ENCODE measurements at places on chromosomes 12 and 14.

- no peak for DNase-seq
These were observed 87.4 kb downstream of the HECTD4 start for GRCh38 chr12:112294793-112295192.

- DNase-seq: no peak
These were observed 13.7 kb upstream of the TCTN1 start for GRCh38 chr12:110600254-110600653.

- no peak for DNase-seq
These were observed 367.2 kb downstream of the EMP1 start for GRCh38 chr12:13563743-13564125.

GRCh38 chr12:40622246-40622838, 69.9 kb upstream of the CNTN1 start:
- DNase-seq: no peak

DNA sequence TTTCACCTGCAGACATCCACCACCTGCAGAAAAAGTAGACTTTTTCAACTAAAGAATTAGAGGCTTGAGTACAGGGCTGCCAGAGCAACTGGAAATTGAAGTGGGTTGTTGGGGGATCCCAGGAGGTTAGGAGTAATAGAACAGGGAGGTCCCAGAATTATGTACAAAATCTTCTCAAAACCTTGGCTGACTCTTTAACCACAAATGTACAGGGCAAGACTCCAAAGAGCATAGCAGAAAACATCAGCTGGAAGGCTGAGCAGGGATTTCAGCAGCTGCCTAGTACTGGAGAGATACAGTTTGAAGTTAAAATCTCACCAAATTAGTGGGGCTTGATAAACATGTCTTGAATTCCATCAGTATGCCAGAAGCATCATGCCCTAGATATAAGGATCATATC, 191.6 kb downstream of the CRADD start:
- no peak for DNase-seq

DNA sequence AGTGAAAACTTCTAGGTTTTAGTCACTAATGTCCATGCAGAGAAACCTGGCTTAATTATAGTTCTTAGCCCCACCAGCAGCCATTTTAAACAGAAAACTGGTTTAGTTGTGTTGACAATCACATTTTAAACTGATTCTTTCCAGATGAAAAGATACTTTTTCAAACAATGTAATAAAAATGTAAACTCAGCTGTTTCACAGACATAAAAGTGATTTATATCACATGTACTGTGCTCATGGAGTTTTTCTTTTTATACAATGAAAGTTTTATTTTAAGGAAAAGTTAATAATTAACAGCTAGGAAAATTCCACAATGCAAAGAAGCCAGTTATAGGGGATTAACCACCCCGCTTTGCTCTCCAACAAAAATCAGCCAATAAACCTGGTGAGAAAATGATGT, 129.7 kb downstream of the PAX9 start:
- no peak for DNase-seq

DNA sequence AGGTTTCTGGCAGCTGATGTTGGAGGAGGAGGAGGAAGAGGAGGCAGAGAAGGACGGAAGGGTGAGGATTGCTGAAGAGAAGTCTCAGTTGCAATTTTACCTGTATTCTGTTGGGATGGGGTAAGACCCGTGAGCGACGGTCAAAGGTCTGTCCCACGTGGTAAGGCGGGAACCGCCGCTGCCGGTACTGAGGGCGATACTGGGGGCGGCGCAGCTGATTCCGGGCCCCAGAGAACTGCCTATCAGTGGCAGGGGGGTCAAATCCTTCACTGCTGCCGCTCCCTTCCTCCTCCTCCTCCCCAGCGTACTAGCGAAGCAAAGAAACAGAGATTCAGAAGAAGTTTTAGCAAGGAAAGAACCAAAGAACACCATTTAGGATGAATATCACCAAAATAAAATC, 13.3 kb downstream of the YBX3 start:
- DNase-seq: no peak

DNA sequence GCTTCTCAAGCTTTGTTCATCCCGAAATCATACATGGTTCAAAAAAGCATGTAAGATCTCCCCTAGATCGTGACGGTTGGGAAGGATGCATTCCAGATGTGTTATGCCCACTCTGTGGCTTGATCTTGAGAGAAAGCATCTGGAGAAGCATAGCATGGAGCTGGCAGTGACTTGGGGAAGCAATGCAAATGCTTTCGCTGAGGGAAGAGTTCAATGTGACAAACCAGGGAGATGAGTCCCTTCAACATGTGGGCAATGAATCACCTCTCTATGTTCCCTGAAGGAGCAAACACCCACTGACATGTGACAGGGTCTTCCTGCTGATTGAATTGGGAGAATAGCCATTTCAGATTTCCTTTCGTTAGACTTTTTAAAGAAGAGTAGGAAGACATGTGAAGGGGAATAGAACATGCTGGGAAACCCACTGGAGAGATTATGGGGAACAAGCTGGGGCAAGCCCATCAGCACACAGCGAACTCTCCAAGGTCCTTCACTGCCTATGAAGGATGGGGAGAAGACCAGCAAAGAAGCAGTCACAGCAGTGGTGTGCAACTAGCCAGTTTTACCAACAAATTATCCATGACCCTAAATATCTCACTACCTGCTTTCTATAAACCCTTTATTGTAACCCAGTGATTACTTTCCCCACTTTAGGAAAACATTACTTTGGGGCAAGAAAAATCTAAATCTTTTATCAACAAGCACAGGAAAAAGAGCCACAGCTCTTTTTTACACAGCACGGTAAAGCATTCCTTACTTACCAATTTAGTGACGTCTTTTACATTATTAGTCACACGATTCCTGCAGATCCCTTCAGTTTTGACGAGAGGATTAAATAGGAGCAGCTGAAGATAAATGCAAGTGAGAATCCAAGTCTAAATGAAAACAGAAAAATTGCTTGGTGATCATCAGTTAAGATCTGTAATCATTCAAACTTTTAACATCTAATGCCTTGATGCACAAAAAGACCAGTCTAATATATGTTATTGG, 35.0 kb downstream of the KITLG start:
- DNase-seq: no peak

- no peak for DNase-seq
These were observed 38.6 kb upstream of the MMP17 start for GRCh38 chr12:131789638-131790037.

DNA sequence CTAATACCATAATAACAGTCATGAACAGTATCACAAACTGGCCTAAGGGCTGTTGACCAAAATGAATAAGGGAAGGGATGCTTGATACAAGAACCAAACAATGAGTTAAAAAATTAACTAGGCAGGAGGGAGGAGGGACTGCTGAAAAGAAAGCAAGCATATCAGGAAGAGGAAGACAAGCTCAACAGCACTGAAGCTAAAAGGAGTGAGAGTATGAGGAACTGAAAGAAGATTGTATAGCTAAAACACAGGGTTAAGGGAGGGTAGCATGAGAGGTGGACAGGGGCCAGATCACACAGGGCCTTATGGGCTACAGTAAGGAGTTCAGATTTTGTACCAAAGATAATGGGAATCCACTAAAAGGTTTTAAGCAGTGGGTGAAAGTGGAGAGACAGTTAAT, 34.1 kb downstream of the ITGA7 start:
- DNase-seq: no peak

- DNase-seq: no peak
These were observed 74.3 kb upstream of the PRMT8 start for GRCh38 chr12:3416670-3417069.

- no peak for DNase-seq
These were observed 21.1 kb downstream of the NKX2-1 start for GRCh38 chr14:36498938-36499337.

GRCh38 chr14:79668951-79669350, 542.4 kb downstream of the DIO2 start:
- no peak for DNase-seq

DNA sequence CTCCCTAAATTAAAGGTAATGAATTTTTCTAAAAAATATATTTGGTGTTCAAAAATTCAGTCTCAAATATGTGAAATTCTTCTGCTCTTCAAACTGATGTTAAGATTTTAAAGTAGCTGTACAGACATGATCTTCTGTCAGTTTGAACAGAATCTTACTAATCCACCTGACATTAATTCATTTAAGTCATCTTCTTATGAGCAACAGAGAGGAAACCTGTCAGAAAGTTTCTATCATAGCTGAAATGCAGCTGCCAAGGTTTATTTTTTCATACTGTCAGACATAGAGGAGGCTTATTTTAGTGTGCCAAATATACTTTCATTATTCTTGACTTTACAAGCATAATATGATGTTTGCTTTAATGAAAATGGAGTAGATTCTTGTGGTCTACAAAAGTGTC, 686.6 kb upstream of the MIS18BP1 start:
- no peak for DNase-seq

DNA sequence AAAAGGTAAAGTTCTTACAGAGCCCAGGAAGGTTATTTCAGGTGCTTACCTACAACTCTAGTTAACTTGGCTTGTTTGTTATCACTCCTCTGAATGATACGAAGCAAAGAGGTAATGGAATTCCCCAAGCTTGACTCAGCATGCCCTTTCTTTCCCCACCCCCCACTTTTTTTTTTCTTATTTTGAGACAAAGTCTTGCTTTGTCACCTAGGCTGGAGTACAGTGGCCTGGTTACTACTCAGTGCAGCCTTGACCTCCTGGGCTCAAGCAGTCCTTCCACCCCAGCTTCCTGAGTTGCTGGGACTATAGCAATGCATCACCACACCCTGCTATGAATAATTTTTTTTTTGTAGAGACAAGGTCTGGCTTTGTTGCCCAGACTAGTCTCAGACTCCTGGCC, 17.1 kb upstream of the YBX3 start:
- no peak for DNase-seq

DNA sequence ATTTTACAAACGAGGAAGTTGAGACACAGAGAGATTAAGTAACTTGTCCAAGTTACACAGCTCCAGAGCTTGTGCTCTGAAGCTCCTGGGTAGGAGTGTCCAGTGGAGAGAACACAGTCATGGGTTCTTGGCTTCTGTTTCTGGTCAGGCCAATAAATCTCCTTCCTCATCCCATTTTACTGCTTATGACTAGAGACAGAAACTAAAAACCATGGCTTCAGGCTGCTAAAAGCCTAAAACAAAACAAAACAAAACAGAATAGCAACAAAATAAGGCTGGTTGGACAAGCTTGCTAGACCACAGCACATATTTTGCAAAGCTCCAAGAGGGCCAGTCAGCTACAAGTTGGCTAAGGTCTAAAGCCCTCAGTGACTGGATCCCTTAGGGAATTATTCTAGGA, 49.8 kb downstream of the PTGER2 start:
- DNase-seq: no peak

DNA sequence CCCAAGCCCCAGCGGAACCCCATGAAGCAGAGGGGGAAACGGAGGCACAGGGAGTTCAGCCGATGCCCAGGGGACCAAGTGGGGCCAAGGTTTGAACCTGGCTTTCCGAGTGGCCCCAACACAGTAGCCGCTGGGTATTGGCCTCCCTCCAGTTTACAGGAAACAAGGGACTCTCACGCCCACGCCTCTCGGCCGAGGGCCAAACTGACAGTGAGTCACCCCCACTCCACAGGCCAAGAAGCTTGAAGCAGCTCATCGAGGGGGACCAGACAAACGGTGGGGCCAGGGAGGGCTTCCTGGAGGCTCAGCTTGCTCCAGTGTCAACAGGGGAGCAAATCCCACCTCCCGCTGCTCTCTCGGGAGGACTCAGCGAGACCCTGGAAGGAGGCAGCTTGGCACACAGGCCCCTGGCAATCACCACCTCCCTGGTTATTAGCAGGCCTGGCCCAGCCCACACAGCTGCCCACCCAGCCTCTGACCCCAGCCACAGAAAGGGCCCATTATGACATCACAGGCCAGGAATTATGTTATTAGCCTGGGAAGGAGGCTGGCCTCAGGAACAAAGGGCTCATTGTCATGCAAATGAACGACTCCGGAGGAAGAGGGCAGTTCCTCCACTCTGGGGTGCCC, 54.6 kb downstream of the NCOR2 start:
- DNase-seq: no peak

DNA sequence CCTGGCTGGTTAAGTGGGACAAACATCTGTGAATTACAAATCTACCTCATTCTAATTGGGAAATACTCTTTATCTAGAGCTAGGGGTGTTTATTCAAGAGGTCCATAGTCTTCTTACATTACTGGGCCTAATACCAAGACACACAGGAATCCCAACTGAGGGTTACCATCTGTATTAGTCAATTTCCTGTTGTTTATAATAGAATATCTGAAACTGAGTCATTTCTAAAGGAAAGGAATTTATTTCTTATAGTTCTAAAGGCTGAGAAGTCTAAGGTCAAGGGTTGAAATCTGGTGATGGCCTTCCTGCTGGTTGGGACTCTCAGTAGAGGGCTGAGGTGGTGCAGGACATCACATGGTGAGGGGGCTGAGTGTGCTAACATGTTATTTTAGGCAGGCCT, 36.0 kb downstream of the RTRAF start:
- DNase-seq: no peak

DNA sequence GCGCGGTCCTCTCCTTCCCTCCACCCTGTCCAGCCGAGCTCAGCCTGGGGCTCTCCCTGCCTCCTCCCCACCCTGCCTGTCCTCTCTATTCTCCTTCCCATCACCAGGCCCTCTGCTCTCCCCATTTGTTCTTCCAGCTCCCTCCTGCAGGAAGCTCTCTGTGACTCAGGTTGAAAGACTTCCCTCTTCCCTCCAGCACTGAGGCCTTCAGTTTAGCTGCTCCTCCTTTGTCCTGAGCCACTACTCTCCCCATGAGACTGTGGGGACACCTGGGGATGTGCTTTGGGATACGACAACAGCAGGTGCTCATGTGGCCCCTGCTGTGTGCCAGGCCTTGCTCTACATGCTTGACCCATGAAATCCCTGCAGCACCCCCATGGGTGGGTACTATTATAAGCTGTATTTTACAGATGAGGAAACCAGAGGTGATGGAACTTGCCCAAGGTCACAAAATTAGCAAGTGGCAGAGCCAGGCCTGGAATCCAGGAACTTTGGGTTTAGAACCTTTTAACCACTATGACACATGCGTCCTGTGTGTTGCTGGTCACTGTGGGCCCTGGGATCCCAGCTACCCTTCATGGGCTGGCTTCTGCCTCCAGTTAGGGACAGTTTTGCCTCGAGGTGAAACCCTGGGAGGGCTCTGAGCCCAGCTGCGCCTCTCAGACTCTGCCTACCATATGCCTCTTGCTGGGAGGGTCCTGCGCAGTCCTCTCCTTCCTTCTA, 5.5 kb downstream of the KRT80 start:
- no peak for DNase-seq

GRCh38 chr14:50830044-50830931, 674 bp downstream of the NIN start:
- DNase-seq: peak; percentile 33

GRCh38 chr12:54723379-54724256, 75.5 kb upstream of the DCD start:
- no peak for DNase-seq

DNA sequence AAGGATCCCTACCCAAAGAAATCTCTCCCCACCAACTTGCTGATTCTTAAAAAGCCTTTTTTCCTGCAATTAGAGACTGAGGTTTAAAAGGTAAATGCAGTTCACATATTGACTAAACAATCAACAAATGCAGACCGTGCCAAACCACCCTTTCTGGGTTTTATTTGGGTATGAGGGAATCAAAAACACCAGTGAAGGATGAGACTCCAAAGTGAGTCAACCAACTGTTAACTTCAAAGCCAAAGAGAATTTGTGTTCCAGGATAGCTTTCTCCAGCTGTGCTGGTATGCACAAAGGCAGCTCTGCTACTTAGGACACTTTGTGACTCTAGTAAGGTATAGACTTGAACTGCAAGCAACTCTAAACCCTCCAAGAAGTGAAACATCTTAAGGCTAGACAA, 39.4 kb downstream of the RPS29 start:
- no peak for DNase-seq

GRCh38 chr12:96300064-96300463, 100.2 kb downstream of the CDK17 start:
- DNase-seq: no peak

GRCh38 chr14:100599981-100600380, 12.8 kb upstream of the BEGAIN start:
- DNase-seq: no peak

Data from stimulated activated CD8-positive, alpha-beta memory T cell treated with anti-CD3 and anti-CD28 coated beads, Interleukin-7, amount 100 ng/mL, for 48 hours (primary cell).